LHCN-M2 (cell line): ENCODE measurements at places on chromosomes 4 and X. TPM values are rescaled to one million over a fixed set of nuclear protein-coding genes. Genes with fewer than 3 reads are reported as not detected.

The SSX2 gene
- total RNA-seq, result not detected in 2 replicates

The BBS7 gene
- 24.6 and 24.8 TPM in 2 replicates for total RNA-seq

The IGFBP7 gene
- total RNA-seq, result 221 and 314 TPM in 2 replicates

The TCEAL2 gene
- total RNA-seq, result not detected in 2 replicates

The XPNPEP2 gene
- total RNA-seq, result not detected in 2 replicates

The HSD17B13 gene
- not detected in 2 replicates for total RNA-seq

The HMX1 gene
- not detected in 2 replicates for total RNA-seq

The ANK2 gene
- total RNA-seq, result 16.2 and 19.5 TPM in 2 replicates

The CTSO gene
- total RNA-seq, result 12.1 and 20.7 TPM in 2 replicates

The CDKL2 gene
- 0.06 and 1.0 TPM in 2 replicates for total RNA-seq

- no peak for DNase-seq
Measured at GRCh38 chrX:130719413-130719812, 183.6 kb downstream of the ENOX2 start.

DNA sequence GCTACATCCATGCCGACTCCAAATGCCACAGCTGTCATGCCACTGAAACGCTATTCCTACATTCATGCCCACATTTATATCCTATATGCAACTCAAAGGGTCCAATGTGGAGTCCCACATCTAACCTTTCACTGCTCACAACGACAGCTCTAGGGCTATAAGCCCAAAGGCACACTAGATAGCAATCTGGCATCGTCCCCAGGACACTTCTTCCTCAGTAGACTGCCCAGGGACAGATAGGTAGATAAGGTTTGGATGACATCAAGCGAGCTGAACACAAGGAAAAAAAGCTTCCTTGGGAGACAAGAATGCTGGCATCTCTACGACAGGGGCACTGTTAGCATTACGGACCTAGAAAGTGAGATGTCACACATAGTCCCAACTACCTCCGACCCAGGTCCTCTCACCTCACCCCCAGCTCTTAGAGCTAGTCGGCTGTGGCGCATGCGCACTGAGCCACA, 685 bp downstream of the RAB9B start:
- DNase-seq, result no peak

- peak; percentile 24 for DNase-seq
Measured at GRCh38 chr4:40963897-40964478, 214.2 kb downstream of the NSUN7 start.

DNA sequence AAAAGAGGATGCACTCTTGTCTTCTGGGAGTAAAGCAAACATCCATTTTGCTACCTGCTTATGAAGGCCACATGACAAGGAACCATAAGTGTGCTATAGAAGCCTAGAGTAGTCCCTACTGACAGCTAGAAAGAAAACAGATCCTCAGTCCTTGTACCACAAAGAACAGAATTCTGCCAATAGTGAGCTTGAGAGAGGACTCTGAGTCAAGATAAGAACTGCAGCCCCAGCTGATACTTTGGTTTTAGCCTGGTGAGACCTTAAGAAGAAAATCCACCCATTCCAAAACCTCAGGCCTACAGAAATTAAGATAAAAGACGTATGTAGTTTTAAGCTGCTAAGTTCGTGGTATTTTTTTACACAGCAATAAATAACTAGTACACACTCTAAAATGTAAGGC, 914.6 kb downstream of the PCDH19 start:
- no peak for DNase-seq

- no peak for DNase-seq
Measured at GRCh38 chrX:9285342-9285771, 179.5 kb upstream of the TBL1X start.

GRCh38 chr4:10201381-10202223, 85.0 kb upstream of the WDR1 start:
- DNase-seq, result no peak

DNA sequence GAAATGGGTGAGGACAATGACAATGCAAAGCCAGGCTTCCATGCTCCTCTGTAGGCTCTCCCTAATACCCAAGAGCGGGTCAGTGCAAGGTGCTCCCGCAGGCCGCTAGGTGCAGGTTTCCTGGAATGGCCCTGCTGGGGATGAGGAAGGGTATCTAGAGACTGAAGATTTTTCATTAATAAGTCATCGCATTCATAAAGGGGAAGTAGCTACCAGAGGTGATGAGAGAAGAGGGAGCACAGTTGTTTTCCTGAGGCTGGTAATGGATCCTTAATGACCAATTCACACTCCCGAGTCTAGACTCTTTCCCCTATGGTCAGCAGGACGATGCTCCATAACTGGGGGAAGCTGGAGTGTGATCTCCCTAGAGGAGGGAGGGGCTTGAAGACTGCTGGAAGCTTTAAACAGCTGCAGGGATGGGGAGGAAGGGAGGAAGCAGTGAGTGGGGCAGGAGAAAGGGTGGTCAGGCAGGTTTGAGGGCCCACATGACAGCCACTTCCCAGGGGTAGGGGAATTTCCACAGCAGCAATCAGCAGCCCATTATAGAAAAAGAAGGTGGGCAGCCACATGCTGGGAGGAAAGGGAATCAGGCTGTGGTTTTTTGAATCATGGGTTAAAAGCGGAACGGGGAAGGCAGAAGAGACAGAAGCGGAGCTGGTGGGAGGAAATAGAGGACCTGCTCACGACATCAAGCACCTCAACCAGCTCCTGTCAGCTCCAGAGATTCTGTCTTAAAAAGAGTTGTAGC, 10.2 kb upstream of the ATP6AP2 start:
- DNase-seq, result peak; percentile 7

DNA sequence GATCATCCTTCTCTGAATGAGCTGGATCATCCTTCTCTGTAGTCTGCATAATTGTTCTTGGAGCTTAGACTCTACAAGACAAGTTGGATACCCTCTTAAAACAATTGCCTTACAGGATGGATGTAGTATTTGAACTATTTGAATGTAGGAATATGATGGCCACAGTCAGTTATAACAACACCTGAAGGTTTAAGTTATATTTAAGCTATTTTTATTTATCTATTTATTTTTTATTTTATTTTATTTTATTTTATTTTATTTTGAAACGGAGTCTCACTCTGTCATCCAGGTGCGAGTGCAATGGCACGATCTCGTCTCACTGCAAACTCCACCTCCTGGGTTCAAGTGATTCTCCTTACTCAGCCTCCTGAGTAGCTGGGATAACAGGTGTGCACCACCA, 149.9 kb upstream of the SLIT2 start:
- no peak for DNase-seq

DNA sequence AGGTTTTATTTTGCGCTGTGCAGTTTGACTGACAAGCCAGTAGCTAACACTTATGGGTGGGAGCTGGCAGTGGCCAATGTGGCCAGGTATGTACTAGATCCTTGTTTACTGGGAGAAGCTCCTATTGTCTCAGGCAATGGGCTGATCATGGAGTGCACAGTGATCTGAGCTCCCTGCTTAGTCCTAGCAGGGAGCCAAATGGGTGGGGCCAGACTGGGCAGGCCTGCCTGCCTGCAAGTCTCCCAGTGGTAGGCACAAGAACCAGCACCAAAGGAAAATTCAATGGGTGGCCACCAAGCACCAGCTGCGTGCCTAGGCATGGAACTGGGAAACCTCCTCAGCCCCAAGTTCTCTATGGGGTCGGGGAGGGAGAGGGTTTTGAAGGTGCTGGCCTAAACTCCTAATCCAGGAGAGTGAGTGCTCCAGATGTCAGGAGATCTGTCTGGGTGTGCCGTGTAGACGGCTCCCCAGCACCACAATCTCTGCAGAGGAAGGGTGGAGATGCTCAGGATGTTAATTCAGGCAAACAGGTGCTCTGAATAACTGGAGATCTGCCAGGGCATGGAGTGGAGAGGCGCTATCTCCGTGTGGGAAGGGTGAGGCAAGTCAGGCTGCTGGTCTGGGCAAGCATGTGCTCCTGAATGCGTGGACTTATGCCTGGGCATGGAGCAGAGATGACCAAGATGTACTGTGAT, 48.2 kb downstream of the SPCS3 start:
- DNase-seq, result no peak

DNA sequence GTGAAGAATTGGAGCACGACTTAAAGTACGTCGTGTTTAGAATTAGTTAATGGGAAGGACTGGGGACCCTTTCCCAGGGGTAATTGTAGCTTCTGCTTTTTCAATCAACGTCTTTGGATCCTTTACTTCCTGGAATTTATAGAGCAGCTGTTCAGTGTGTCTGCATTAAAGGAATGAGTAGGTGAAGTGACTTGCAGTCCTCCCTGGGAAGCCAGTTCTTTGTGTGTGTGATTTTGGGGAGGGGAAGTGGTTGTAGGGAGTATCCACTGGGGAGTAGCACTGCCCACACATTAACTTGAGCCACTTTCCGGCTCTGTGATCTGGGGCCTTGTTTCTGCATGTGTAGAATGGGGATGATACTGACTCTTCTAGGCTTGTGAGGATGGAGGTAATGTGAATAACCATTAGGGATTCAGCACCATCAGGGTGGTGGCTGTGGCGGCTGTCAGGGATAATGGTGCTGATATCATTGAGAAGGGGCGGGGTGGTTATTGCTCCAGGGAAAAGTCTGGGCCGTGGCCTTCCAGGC, 54.7 kb downstream of the TMEM131L start:
- DNase-seq, result no peak

DNA sequence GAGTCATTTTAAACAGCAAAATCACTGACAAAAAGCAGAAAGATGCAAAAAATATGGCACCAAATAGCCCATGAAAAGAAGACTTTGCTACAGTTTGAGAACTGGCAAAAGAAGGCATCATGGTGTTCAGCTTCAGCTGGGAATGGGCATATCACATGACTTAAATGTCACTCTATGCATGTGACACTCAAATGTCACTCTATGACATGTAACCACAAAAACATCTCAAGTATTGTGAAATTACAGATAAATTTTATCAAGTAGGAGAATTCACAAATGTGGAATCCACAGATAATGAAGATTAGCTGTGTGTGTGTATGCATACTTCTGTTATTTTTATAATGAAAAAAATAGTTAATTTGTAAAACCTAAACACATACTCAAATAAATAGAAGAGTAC, 81.9 kb downstream of the ATP10D start:
- no peak for DNase-seq

- DNase-seq, result no peak
Measured at GRCh38 chr4:83124111-83124780, 9.7 kb upstream of the PLAC8 start.

DNA sequence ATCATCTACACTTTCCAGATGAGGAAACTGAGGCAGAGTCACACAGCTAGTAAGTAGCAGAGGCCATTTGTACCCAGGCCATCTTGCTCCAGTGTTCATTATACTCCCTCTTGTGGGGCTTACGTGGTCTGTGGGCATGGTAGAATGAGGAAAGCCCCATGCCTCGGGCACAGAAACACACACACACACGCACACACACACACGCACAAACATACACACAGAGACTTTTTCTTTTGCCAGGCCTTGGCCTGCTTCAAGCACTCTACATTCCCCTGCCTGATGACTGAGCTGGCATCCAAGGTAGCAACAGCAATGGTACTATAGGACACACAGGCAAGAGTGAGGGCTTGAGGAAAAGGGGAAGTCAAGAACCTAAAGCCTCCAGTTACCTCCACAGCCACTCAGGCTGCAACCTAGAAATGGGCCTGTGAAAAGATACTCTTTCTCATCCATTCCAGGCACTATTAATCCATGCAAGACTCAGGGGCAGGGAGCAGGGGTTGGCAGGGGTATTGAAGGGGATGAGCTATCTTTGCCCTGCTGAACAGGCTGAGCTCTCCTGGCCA, 43.6 kb downstream of the STARD8 start:
- no peak for DNase-seq

GRCh38 chrX:145178268-145178667, 69.0 kb upstream of the SPANXN1 start:
- no peak for DNase-seq

DNA sequence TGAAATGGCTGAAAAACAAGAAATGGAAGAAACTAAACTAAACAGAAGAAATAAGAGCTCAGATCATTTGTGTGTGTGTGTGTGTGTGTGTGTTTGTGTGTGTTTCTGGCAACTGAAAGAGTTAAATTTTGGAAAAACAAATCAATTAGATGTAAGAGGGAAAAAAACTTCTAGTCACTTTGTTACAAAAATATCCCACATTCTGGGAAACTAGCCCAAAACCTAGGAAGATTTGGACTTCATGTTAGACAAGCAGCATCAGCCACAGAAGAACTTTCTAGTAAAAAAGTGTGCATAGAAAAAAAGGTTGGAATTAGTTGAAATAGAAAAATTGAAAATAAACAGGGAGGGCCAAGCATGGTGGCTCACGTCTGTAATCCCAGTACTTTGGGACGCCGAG, 111.6 kb upstream of the PRKG2 start:
- DNase-seq, result no peak

DNA sequence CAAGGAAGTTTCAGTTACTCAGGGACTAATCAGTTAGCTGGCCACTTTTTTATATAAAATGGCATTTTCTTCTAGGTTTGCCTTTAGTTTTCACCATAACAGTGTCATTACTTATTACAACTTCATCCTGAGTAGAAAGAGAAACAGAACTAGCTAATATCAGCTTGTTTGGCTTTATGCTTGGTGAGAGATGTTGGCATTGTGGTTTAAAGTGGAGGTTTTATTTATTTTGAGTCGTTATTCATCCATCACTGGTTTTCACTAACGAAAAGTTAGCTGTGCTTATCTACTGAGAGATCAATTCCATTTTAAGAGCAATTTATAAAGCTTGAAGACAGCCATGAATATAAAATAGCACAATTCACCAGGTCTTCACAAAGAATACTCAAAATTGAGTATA, 714.5 kb downstream of the GRID2 start:
- no peak for DNase-seq

DNA sequence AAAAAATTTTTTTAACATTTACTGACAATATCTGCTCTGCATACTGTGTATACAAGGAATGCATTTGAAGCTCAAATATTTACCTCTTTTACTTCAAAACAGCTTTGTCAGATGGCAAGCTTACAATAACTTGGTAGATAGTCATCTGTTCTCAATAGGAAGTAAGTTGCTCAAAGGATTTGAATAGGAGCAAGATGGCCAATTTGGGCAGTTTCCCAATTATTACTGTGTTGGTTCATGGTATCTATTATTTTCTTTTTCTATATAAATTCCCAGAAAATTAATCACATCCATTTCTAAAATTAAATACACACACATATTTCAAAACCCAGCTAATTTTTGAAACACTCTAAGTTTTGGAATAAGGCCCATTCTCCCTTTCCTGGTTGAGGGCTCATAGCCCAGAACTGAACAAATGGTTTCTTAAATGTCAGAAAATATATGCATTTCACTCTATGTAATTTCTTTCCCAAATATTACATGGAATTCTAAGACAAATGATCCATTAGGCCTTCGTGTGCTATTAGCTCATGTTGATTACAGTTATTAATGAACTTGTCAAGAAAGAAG, 60.2 kb upstream of the BLTP1 start:
- no peak for DNase-seq
